ENCODE measurements at places on chromosomes 11 and 22.

DNA sequence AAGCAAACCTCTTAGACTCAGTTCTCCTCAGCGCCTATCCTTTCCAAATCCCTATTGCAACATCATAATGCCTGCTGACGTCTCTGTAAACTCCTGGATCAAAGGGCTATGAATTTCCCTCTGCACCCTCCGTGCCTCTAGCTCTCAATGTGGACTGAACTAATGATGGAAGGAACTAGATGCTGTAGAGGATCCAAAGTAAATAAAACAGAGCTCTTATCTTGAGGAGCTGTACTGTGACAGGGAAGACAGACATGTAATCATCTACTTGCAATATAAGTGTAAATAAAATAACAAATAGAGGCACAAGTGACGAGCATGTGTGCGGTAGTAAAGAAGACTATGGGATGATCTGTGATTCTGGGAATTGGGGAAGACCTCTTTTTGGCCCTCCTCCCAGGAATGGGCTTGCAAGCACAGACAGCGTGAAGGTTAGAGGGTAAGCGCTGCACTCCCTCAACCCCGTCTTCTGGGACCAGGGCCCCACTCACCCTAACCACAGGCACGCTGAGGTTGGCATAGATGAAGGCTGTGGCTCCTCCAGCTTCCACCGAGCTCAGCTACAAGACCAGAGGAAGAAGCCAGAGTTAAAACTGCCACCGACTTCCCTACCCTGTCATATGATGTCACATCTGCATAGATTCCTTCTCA lies 42.2 kb downstream of the P4HA3 start:
- DNase-seq, result no peak

- DNase-seq, result no peak
These were observed 99.1 kb upstream of the GRAMD1B start for GRCh38 chr11:123330948-123331347.

DNA sequence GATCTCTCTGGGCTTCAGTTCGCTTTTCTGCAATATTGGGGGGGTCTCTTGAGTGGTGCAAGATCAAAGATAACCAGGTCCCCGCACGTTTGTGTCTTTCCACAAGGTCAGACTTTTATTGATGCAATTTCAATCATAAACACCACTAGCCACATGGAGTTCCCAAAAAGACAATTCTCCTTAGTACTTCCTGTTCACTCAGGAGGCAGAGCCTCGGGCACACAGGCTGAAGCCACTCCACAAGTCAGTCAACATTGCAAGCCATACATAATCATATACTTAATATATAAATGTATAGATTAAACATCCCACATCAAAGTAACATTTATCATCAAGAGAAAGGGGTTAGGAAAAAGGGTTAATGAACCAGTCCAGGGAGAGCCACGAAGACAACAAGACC lies 12.0 kb downstream of the ST14 start:
- DNase-seq, result no peak

- no peak for DNase-seq
These were observed 236.2 kb downstream of the LARGE1 start for GRCh38 chr22:33684087-33684486.

- no peak for DNase-seq
These were observed 43.0 kb upstream of the KLHL35 start for GRCh38 chr11:75475767-75476650.

DNA sequence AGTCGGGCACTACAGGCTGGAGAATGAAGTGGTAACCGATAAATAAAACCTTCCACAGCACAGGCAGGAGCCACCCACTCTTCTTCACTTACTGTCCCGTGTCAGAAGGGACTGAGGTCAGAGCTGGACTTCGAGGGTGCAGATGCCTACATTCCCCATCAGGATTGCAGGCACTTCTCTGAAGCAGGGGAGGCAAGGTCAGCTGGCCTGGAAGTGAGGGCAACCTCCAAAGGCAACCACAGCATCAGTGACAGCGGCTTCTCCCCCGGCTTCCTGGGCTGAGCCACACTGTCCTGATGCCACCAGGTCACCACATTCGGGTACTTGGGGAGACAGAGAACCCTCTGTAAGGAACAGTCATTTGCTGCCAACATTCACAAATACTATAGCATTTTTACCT lies 22.7 kb downstream of the TCIRG1 start:
- no peak for DNase-seq

GRCh38 chr22:27212617-27213177 lies 555.3 kb downstream of the MIAT start:
- peak; percentile 94 for DNase-seq

DNA sequence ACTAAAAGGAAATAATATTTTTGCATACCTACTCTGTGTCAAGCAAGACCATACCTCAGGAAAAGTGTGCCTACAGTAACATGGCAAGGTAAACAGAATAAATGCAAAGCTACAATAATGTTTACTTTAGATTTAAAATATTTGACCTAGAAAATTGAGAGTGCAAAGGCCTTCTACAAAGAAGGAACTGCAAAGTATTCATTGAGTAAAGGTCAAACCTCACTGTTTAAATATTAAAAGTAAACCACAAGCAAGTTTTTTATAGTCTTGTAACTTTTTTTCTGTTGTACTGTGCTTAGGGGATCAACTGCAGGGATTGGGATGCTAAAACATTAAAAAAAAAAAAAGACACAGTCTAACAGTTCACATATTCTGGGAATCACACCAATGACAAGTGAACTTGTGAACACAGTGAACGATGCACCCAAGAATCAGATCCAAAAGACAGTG lies 48.8 kb downstream of the CWF19L2 start:
- DNase-seq, result no peak

GRCh38 chr11:995752-996420 lies 40.6 kb downstream of the MUC6 start:
- DNase-seq, result no peak

DNA sequence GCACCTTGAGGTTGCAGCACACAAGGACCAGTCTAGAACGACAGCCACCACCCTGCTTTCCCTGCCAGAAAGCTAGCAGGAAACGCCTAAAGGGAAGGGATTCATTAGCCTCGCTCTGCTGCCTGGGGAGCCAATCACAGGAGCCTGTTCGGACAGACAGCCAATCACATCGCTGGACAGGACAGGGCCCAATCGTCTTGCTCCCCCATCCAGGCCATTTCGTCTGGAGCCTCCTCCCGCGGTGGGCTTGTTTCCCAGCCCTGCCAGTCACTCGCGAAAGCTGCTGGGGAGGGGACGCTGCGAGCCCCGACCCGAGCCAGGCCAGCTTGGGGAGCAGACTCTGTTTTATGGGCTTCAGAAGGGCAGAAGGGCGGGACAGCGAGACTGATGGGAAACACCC lies 79.8 kb upstream of the NCAM1 start:
- no peak for DNase-seq

DNA sequence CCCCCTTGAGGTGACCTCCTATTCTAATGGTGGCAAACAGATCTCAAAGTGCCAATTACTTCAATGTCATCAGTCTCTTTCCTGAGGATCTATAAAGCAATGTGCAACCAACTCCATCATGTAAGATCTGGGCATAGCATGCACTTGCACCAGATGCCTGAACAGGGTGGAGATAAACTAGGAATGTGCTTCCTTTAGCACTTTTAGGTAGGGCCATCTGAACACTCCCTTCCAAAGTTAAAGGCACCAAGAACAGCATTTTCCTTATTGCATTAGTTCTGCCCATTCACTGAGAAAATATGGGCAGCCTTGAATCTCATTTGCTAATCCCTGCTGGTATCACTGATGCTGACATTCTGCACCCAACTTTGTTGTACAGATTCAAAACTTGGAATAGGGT lies 112.0 kb downstream of the SGSM3 start:
- DNase-seq, result no peak

DNA sequence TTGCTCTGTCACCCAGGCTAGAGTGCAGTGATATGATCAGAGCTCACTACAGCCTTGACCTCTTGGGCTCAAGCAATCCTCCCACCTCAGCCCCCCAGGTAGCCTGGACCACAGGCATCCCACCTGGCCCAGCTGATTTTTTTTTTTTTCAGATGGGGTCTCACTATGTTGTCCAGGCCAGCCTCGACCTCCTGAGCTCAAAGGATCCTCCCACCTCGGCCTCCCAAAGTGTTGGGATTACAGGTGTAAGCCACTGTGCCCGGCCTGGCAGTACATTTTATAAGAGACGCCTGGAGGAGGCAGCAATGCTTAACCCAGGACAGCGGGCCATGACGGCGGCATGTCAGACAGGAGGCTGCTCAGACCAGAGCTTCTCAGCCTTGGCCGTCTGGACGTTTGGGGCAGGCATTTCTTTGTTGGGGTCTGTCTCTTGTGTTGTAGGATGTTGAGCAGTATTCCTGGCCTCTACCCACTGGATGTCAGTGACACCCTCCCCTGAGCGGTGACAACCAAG lies 4.3 kb downstream of the LGALS2 start:
- no peak for DNase-seq

DNA sequence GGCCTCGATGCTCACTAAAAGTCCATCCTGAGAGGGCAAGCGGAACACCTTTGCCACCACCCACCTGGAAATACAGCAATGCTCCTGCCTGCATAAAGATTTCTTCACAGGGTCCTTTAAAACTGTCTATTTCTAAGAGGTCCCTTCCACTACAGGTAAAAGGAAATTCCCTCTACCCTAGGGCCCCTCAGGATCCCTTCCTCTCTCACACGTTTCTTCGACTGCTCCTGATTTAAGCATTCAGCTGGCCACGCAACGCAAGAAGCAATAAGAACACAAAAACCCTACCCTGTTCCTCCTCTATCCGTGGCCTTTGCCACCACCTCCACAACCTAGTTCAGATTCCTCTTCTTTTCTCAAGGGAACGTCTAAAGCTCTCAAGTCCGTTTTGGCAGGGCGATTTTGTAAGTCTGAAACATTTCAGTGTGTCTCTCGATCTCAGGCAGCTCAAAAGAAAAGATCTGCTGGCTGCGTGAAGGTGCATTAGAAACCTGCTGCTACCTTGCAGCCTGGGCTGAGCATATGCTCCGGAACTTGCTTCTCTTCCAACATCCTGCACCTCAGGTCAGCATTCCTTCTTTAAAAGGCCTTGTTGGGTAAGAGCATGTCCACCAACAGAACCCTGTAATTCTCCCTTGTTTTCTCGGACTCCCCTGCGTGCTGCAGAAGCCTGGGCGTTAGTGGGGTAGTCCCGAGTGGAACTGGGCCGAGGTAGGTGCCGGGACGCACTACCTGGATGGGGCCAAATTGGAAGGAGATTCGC lies 1.6 kb downstream of the LGR4 start:
- no peak for DNase-seq

GRCh38 chr11:113242767-113243397 lies 71.5 kb upstream of the TTC12 start:
- no peak for DNase-seq

DNA sequence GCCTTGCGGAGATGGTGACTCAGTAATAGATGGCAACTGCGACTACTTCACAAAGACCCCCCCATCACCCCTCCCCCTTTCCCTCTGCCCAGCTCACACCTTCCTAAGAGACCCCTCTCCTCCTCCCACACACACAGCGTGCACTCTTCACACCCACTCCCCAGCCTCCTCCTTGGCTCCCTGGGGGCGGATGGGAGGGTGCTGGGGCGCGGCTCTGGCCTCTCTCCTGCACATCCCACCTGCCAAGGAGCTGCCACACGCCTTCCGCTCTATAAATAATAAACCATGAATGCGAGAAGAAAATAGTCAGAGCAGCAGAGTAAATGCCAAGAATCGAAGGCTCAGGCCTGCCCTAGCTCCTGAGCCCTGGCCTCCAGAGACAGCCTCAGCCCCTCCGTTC lies 4.5 kb downstream of the P2RX3 start:
- DNase-seq, result no peak

DNA sequence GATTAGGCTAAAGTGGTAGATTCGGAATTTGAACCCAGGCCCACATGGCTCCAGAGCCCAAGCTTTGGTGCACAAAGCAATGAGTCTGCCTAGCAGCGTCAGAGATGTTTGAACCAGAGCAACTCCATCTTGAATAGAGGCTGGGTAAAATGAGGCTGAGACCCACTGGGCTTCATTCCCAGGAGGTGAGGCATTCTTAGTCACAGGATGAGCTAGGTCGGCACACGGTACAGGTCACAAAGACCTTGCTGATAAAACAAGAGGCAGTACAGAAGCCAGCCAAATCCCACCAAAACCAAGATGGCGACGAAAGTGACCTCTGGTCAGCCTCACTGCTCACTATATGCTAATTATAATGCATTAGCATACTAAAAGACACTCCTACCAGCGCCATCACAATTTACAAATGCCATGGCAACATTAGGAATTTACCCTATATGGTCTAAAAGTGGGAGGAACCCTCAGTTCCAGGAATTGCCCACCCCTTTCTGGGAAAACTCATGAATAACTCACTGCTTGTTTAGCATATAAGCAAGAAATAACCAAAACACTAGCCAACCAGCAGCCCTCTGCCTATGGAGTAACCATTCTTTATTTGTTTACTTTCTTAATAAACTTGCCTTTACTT lies 40.3 kb upstream of the DAGLA start:
- DNase-seq, result no peak

DNA sequence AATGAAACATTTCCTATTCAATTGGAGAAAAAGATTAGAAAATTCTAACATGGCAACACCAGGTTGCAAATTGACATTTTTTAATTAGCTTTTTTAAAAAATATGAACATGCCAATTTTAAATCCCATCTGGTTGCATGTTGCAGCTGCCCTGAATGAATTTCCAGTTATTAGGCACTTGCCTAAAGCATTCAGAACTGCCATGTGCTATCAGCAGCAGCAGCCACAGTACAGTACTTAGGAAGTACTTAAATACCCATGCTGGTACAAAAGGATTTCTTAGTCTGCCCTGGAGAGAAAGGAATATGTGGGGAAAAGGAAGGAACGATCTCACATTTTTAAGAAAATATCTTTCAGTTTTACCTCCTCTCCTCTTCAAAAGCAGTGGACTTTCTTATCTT lies 46.2 kb downstream of the FAM168A start:
- DNase-seq, result no peak

- DNase-seq, result no peak
These were observed 17.8 kb upstream of the XBP1 start for GRCh38 chr22:28817919-28818859.

- no peak for DNase-seq
These were observed 268.5 kb downstream of the SOX6 start for GRCh38 chr11:16087886-16088285.

- no peak for DNase-seq
These were observed 157.8 kb downstream of the CCDC34 start for GRCh38 chr11:27205250-27205649.

DNA sequence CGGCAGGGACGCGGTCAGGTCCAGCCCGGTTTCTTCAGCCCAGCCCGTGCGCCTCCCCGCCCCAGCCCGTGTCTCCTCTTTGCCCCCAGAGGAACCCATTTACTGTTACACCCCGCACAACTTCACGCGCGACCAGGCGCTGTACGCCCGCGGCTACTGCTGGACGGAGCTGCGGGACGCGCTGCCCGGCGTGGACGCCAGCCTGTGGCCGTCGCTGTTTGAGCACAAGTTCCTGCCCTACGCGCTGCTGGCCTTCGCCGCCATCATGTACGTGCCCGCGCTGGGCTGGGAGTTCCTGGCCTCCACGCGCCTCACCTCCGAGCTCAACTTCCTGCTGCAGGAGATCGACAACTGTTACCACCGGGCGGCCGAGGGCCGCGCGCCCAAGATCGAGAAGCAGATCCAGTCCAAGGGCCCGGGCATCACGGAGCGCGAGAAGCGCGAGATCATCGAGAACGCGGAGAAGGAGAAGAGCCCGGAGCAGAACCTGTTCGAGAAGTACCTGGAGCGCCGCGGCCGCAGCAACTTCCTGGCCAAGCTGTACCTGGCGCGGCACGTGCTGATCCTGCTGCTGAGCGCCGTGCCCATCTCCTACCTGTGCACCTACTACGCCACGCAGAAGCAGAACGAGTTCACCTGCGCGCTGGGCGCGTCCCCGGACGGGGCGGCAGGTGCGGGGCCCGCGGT lies 6.5 kb downstream of the PANX2 start:
- no peak for DNase-seq
